ENCODE measurements at places on chromosomes 5 and 9.

GRCh38 chr5:52844885-52845284 is 57.2 kb downstream of the ITGA1 start:
- no peak for DNase-seq

- DNase-seq: no peak
Measured at GRCh38 chr5:7320701-7321301, 75.1 kb upstream of the ADCY2 start.

DNA sequence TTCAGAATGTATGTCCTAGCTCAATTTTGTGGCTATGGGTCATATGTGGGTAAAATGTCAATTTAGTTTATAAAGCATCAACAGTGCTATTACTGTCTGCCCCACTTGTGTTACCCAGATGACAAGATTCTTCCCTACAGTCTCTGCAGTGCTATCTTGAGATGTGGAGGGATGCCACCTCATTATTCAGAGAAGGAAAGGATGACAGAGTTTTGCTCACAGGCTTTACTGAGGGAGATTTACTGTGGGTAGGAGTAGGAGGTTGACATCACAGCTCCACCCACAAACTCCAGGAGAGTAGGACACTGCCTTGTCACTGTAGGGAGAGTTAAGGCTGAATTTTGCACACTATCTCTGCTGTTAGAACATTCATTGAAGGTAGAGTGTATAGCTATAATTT is 359.3 kb downstream of the HTR1A start:
- no peak for DNase-seq

DNA sequence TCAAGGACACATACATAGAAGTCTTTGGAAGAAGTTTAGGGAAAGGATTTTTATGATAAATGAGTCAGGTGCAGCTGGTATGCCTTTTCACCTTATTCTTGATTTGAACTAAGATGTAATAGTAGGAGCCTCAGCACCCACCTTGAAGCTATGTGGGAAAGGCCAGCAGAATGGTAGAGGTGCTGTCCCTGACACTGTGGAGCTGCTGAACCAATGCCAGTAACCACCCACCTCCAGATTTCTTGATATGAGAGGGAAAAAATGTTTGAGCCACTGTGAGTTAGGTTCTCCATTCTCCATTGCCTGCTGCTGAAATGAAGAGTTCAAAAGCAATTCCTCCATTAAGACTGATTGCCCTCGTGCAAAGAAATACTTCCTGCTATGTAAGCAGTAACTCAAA is 12.2 kb upstream of the HMGCR start:
- no peak for DNase-seq

- DNase-seq: peak; percentile 84
Measured at GRCh38 chr9:124216474-124217176, 41.1 kb upstream of the NEK6 start.

GRCh38 chr5:139709582-139710318 is 61.6 kb downstream of the CXXC5 start:
- DNase-seq: no peak

- no peak for DNase-seq
Measured at GRCh38 chr9:24045150-24045549, 219.1 kb upstream of the ELAVL2 start.

GRCh38 chr9:113634596-113635515 is 171.3 kb downstream of the RGS3 start:
- no peak for DNase-seq

DNA sequence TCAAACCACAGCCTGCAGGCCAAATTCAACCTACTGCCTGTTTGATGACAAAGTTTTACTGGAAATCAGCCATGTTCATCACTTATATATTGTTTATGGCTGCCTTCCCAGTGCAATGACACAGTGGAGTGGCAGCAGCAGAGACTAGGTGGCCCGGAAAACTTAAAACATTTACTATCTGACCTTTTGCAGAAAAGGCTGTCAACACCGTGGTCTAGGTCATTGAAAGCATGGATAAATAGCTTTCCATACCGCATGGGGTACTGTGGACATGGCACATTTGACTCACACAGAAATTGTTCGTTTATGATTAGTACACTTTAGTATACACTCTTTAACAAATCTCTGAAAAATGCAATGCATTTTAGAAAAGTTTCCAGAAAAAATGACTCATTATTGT is 298.3 kb upstream of the EFNA5 start:
- DNase-seq: no peak

GRCh38 chr9:89791754-89792153 is 186.9 kb downstream of the GADD45G start:
- DNase-seq: no peak

DNA sequence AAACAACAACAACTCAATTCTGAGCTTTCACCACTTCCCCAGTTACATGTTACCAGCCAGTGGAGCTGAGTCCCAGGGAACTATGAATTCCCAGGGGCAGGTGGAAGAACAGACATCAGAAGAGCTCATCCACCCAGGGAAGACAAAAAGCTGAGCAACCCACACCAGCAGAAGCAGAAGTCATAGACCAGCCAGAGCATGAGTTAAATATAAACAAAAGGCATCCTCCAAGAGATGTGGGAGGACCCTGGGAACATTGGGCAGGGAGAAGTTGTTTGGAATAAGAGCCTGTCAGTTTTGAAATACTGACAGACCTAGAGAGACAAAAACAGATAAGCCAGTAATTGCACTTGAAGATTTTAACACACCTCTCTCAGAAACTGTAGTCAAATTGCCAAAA is 102.3 kb upstream of the LMX1B start:
- no peak for DNase-seq

DNA sequence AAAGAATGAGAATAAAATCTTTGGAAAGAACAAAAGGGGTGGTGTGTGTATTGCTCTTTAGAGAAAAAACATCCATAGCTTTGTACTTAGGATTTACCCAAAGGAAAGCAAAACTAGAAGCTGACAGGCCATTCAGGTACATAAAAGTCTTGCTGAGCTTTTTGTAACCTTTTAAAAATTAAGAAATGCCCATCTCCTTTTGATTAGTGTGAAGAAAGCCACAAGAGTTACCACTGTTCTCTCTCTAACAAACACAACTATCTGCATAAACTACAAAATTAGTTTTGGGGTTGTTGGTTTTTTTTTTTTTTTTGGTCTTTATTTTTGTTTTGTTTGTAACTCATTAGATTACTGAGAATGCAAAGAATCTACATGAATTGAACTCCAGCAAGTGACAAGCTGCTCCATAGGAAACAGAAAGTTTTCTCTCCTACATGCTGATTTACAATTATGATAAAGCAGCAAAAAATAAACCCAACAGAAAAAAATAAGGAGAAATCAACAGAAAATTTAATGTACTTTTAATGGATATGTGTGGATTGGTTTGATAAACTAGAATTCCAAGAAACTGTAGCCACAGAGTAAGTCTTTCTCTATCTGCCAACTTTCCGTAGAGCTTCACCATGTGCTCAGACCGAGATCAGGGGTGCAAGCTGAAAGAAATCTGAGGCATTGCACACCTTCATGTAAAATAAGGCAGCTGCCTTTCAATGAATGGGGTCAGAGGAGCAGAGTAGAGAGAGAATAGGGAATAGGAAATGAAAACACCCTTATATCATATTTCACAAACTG is 12.3 kb downstream of the BAAT start:
- DNase-seq: no peak

DNA sequence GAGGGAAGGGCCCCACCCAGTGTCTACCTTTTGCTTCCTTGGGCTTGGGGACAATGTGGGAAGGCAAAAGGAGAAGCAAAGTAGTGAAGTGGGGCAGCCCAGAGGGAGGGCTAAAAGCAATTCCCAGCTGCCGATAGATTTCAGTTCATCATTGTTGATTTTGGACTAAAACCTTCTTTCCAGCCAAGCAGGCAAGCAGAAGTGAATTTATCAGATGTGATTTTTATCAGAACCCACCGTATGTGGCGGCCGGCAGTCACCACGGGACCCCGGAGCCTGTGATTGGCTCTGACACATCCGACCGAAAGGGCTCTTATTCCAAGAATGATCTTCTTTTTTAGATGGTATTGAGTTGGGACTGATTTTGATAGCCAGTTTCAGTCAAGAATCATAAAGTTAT is 559.9 kb downstream of the PSAT1 start:
- no peak for DNase-seq

- peak; percentile 36 for DNase-seq
Measured at GRCh38 chr9:109143881-109144562, 23.0 kb downstream of the FRRS1L start.

GRCh38 chr5:155278532-155278931 is 265.0 kb downstream of the KIF4B start:
- DNase-seq: no peak

DNA sequence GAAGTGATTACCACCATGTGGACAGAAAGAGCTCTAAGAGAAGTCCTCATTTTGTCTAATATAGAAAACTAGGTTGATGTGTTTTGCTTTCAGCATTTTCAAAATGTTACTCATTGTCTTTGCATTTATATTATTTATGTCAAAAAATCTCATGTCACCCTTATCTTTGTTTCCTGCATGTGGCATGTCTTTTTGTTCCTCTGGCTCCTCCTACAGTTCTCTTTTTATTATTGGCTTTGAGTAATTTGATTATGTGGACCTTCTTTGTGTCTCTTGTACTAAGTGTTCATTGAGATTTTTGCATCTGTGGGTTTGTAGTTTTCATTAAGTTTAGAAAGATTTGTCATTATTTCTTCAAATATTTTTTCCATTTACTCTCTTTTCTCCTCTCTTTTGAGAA is 58.8 kb downstream of the GNG10 start:
- DNase-seq: no peak

DNA sequence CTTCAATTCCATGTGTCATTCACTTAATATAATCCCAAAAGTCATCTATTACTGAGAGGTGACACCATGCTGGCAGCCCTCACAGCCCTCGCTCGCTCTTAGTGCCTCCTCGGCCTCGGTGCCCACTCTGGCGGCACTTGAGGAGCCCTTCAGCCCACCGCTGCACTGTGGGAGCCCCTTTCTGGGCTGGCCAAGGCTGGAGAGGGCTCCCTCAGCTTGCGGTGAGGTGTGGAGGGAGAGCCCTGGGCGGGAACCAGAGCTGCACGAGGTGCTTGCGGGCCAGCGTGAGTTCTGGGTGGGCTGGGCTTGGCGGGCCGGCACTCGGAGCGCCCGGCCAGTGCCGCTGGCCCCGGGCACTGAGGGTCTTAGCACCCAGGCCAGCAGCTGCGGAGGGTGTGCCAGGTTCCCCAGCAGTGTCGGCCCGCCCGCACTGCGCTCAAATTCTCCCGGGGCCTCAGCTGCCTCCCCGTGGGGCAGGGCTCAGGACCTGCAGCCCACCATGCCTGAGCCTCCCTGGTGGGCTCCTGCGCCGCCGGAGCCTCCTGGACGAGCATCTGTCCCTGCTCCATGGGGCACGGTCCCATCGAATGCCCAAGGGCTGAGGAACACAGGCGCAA is 374.1 kb downstream of the ELAVL2 start:
- no peak for DNase-seq

DNA sequence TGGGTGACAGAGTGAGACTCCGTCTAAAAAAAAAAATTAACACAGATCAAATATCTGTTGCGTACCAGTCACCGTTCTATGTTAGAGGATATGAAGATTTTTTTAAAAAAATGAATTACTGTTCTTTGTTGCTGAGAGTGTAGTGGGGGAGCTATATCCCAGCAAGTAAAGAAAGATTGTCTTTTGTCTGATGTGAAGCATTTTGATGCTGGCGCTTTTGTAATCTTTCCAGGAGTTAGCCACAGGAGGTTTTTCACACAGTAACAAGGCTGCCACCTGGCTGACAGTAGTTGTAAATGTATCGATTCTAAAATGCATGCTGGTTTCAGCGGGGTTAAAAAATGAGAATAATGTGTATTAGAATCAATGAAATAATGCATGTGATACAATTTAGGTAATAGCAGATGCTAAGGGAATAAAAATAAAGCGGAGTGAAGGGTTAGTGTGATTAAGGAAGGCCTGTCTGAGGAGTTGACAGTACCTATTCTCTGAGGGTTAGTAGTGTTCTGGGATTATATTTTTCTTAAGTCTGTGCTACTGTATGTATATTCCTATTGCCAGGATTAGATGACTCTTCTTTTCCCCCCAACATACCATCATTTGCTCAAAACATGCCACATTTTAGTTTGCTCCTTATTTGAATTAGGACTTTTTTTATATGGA is 3.4 kb downstream of the LMNB1 start:
- peak; percentile 72 for DNase-seq

DNA sequence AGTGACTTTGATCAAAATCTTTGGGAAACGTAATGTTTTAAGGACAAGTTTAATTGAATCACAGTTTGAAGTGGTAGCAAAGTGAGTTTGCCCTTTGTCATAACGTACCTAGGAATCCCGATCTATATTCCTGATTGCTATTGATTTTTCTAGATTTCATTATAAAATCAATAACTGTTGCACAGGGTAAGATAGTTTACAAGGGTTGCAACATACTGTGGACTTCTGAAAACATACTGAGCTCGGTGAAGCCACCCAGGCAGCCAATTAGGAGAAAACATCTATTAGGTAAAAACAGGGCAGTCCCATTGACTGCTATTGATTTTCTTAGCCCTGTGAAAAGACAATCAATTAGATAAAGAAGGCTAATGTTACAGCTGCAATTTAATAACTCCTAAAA is 659.9 kb downstream of the ISL1 start:
- no peak for DNase-seq

DNA sequence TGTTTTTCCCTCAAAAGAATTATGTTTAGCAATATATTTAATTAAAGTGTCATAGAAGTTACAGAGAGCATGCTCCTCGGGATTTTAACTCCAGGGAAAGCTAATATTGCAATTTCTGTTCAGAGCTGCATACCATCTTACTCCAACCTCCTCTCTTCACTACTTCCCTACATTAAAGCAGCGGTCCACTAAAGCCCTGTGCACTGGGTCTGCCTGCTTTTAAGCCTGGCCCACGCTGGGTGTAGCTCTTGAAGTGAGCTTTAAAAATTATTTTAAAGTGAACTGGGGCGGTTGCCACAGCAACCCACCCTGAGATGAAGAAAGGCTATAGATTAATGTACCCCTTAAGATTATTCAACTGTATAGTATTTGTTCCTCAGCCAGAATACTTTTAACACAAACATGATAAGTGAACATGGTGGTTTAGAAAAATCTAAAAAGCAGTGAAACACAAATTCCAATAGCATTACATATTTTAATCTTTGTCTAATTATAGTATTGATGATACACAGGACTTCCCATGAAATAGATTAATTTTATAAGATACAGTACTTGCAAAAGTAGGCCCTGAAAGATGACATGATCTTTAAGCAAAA is 3.9 kb upstream of the MEF2C start:
- DNase-seq: no peak

DNA sequence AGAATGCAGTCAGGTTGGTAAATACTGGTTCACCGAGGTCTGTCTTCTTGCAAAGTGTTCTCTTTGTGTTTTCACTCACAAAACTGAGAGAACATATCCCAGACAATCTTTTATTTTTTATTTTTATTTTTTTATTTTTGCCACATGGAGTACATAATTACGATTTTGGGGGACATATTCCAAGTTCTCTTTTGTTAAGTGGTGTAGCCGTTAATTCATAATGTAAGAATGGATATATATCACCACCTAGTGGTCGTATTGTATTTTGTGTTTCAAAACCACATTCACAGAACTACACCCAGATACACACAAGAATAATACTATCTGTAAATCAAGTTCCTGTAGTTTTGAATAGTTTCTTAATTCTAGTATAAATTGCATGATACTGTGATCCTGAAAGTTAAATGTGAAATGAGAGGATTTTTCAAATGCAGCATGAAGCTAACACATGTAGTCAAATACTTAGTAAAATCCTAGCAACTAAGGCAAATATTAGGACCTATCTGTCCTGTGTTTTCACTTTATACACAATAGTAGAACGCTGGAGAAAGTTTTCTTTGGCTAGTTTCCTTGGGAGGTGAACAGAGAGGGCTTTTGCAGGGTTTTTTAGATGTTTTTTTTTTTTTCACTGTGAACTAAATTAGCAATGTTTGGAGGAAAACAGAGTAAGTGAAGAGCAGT is 92.7 kb downstream of the VCAN start:
- DNase-seq: peak; percentile 39
